IPS DF 19.7 (cell line): ENCODE measurements at places on chromosomes 11 and 22.

DNA sequence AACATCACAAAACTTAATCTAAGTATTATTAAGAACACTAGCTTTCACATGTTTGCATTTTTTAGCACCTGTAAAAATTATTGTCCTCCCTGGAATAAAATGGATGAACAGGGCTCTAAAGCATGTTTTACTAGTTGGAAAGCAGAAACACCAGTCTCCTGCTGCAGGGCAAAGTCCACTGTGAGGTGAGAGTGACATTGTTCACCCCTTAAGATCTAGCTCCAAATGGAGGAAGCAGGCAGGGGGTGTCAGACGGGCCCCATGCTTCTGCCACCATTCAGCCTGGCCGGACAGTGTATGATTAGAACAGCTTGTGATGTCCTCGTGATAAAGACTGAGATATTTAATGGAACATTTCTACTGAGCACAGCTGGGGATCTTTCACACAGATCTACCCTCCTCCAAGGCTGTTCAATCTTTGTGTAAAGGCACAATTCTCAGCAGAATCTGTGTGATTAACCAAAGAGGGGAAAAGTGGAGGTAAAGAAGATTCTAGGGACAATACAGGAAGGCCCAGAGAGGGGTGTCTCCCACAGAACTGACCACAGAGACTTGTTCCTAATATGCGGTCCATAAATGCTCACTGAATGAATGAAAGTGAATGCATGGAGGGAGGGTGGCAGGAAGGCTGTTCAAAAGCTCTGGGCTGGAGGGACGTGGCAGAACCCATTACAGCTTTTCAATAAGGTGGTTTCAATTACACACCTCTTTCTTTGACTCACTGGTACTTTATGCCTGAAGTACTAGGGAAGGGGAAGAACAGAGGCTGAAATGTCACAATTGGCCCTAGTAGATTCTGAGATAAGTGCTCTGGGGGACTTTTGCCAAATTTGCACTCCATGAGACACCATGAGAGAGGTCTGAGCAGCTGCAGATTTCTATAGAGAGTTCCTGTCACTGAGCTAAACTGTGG, 239.1 kb upstream of the ARHGAP20 start:
- no peak for DNase-seq

DNA sequence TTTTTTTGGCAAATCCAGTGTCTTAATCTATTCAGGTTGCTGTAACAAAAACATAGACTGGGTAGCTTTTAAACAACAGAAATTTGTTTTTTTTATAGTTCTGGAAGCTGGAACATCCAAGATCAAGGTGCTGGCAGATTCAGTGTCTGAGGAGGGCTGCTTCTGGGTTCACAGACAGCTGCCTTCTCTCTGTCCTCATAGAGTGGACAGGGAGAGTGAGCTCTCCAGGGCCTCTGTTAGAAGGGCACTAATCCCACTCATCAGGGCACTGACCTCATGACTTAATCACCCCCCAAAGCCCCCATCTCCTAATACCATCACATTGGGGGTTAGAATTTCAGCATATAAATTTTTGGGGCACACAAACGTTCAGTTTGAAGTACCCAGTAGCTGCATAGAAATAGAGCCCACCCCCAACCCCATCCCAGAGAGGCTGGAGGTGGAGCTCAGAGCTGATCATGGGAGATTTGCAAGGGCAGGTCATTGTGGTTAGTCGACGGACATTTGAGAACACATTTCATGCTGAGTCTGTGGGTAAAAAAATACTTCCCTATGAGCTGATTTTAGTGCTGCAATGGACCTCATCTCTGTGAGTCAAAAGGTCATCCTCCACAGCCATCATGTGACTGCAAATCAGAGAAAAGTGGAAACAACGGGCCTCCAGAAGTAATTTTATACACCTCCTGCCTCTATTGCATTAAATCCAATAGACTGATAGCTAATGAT, 203.1 kb upstream of the CADM1 start:
- no peak for DNase-seq

DNA sequence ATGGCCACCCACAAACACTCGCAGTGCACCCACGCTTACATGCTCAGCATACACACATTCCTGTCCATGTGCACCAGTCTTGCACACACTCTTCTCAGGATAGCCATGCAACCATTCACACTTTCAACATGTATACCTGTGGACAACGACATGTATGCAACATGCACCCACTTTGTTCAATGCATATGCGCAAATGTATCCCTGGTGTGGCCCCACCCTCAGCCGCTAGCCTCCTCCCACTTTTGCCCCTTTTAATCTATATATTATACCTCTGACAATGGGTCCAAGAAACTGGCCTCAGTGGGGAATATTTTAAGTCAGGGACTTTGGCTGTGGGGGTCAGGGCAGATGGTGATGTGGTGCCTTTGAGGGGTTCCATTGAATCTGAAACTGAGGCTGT, 963 bp downstream of the INSC start:
- no peak for DNase-seq

GRCh38 chr22:19579115-19579811, 55.1 kb upstream of the CLDN5 start:
- DNase-seq = no peak

- no peak for DNase-seq
These were observed 2.1 kb upstream of the MIF start for GRCh38 chr22:23892130-23892529.
